ENCODE measurements at places on chromosomes 11 and 22.

GRCh38 chr11:108670451-108670850, 5.6 kb downstream of the DDX10 start:
- DNase-seq, result no peak

DNA sequence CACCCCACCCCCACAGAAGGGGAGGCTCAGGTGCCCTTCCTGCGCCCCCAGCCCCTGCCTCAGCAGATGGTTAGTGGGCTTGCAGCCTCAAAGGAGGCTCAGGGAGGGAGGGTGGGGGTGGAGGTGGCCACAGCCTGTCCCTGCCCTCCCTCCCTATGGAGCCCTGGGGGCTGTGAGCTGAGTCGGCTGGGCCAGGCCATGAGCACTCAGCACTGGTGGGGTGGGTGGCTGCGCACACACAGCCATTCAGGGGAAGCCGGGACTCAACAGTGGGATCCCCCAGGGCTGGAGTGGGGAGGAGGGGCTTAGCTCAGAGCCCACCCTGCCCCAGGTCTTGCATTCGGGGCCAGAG, 50.2 kb downstream of the FLRT1 start:
- DNase-seq, result no peak

GRCh38 chr22:47301820-47302475, 539.5 kb downstream of the TBC1D22A start:
- no peak for DNase-seq

DNA sequence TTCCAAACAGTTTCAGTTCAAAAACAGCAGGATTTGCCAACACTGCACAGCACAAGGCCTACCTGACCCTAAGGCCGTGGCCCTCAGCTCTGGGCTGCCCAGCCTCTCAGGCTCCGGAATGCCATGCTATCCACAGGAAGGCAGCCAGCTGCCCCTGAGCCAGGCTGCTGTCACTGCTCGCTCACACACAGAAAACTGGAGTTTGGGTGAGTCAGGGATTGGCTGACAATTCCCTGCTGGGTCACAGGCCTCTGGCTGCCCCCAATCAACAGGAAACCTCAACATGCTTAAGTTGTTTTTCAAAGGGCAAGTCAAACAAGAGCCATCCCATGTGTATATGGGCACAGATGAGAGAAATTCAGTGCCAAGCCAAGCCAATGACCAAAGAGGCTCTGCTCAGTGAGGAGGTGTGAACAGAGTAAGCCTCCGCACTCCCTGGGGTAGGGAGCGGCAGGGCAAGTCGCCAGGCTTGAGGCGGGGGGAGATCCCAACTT, 50.2 kb downstream of the RPL27A start:
- peak; percentile 78 for DNase-seq

DNA sequence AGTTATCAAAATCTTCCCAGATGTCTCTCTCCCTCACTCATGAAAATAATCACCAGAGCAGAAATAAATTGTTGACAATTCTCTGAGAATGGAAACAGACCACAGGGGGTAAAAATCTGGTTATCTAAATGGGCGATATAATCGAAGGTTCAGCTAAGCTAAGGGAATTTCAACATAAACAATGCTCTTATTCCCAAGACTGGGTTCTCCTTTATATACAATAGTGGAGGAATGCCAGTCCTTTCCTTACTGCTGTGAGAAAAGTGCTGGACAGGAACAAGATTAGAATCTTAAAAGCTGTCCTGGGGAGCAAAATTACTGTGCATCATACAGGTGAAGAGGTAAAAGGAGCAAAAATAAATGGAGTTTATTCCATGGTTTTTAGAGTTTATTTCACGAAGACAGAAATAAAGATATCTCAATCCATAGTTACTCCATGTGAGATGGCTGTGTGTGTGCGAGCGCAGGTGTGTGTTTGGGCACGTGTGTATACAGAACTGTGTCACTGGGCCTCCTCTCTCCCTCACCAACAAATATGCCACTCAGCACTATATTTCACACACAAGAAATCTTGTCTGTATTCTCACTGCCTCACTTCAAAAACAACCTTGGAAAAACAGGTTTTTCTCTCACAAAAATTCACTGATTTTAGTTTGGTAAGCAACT, 385.6 kb downstream of the DCDC1 start:
- no peak for DNase-seq

GRCh38 chr11:10725907-10726253, 25.2 kb upstream of the CTR9 start:
- no peak for DNase-seq

- DNase-seq, result peak; percentile 22
These were observed 1.4 kb downstream of the SIK2 start for GRCh38 chr11:111603611-111604130.

- DNase-seq, result no peak
These were observed 17.0 kb downstream of the CDKN1C start for GRCh38 chr11:2868506-2869133.

- DNase-seq, result no peak
These were observed 13.9 kb downstream of the SLC25A17 start for GRCh38 chr22:40805239-40805638.

GRCh38 chr11:17603056-17603825, 56.2 kb downstream of the OTOG start:
- DNase-seq, result no peak

DNA sequence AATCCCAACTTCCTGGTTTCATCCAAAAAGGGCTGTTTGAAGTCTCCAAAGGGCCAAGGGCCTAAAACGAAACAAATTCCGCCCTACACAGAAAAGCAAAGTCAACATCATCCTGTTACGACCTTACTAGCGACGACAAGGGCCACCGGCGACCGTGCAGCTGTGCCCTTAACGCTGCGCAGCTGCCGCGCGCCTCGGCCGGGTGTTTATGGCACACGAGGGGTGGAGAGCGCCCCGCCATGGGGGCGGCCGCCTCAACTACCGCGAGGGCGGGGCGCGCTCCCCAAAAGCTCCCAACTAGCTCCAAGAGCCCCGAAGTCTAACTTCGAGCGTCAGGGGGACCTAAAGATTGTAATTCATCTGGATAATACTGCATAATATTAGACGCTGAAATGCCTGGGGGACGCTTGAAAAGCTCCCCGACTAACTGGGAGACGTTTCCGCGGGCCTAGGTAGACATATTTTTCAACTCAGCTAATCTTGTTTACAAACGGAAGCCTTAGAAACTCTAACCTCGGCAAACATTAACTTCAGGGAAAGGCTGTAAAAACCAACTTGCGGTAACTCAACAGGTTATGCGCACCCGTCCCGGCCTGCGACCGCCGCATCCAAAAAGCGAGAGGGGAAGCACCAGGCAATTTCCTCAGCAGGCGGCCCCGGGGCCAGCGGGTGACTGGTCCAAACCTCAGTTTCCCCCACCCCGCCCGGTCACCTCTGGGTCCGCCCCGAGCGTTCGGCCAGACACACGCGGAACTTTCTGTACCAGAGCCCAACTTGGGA, 694 bp downstream of the TMEM123 start:
- peak; percentile 35 for DNase-seq

DNA sequence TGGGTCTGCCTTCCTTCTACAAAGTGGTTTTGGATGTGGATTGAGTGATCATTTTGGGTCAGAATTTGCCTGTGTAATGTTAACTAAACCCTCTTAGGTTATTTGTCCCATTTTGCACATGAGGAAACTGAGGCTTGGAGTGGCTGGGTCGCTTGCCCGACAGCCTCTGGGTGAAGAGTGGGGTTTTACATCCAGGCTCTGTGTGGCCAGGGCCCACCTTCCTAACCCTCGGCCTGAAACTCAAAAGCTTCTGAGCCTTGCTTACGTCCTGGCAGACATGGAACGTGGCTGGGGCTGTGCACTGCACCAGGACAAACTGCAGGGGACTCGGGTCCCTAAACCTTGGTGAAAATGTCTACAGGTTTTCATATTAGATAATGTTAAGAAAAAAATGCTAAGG, 542.4 kb downstream of the TBC1D22A start:
- DNase-seq, result no peak

DNA sequence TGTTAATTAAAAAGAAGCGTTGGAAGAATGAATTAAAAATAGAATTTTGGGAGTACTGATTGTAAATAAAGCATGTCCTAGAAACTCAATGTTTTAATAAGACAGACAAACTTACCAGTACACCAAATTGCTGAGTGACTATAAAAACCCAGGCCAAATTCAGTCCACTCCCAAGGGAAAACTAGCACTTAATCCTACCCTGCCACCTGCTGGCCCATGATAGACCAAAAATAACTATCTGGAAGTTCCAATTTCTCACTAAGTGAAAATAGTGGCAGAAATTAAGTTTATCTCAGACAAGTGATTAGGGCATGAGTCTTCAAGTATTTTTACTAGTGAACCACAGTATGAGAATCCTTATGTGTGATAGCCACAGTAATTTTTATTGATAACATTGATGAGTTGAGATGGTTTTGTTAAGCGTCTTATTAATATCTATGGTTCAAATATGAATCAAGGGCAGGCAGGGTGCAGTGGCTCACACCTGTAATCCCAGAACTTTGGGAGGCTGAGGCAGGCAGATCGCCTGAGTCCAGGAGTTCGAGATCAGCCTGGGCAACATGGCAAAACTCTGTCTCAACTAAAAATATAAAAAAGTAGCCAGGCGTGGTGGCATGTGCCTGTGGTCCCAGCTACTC, 9.8 kb upstream of the DDX10 start:
- peak; percentile 72 for DNase-seq

DNA sequence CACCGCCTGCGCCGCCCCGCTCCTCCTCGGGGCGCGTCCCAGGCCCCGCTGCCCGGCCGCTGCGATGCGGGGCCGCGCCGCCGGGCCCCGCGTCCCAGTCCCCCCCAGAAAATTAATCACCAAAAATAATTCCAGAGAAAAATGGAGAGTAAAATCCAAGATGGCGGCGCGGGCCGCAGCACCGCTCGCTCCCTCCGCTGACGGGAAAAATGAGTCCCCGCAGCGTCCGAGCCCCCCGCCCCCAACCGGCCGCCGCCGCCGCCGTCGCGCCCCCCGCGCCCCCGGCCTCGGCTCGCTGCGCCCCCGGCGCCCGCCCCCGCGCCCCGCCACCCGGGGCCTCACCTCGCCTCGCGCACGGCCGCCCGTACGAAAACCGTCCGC, at the start of gene KMT5B:
Gene KMT5B (minus strand): TSS at position 162 of the 381 bp plus-strand sequence. CDS start 23,220 bp downstream, outside the sequence.
- DNase-seq, result peak; percentile 68

- DNase-seq, result peak; percentile 86
These were observed 13.3 kb downstream of the ARHGAP1 start for GRCh38 chr11:46686886-46687795.

GRCh38 chr11:121723246-121723741, 270.5 kb upstream of the SORL1-AS1 start:
- DNase-seq, result peak; percentile 74

GRCh38 chr11:15920856-15921629, 435.3 kb downstream of the SOX6 start:
- DNase-seq, result peak; percentile 23

DNA sequence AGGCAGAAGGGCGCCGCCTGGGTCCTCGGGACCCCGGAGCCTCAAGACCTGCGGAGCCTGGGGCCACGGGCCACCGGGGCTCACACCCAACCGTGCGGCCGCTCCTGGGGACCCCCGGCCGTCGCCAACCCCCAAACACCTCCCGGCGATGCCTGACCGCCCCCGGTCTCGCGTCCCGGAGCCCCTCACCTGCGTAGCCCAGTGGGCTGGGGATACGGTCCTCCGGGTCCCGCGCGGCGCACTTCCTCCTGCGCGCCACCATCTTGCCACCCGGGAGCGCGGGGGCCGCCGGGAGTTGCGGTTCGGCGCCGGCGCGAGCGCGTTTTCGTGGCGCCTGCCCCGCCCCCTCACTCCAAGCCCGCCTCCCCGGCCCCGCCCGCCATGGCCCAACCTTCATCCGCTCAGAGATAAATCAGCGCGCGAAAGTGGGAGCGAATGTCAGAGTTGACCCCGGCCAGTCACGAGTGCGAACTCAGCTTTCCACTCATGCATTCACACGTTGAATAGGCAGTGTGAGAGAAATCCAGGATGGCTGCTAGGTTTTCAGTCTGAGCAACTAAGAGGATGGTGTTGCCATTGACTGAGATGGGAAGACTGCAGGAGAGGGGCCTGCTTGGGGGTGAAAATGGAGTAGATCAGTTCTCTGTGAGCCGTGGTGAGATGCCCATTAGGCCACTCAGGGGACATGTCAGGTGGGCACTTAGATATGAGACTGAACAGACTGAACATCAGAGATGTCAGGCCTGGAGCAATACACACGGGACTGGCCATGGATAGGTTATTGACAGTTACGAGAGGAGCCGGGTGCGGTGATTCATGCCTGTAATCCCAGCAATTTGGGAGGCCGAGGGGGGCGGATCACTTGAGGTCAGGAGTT, at the start of gene RRP7A:
Gene RRP7A (minus strand): TSS at position 272 of the 877 bp plus-strand sequence. CDS start 10 bp downstream, at position 262.
- peak; percentile 60 for DNase-seq

GRCh38 chr11:76626266-76626665, 44.3 kb downstream of the LRRC32 start:
- DNase-seq, result no peak

DNA sequence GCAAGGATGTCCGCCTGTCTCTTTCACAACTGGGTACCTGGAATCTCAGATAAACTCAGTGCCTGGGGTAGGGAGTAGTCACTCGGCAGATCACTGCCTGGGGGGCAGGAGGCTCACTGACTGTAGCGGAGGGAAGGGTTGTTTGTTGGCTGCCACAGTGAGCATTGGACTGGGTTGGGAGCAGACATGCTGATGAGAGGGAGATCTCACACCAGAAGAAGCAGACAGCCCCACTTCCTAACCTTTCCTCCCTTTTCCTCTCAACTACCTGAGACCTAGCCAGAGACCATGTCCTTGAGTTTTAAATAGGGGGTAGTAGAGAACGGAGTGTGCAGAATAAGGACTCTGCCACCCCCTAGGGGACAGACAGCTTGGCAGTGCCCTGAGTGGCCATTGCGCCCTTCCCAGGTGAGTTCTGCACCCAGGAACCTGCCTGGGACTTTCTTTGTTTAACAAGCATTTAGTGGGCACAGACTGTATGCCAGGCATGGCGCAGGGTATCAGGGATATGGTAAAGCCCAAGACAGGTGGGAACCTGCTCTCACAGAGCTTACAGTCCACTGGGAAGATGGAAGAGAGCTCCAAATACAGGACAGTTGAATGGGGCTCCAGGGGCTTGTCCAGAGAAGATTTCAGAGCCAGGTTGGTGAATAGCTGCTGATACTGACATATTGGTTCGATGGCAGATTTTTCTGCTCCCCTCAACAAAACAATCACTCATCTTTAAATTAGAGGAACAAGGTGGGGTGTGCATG, 115.7 kb upstream of the NNMT start:
- peak; percentile 45 for DNase-seq

- peak; percentile 6 for DNase-seq
These were observed 54.1 kb downstream of the PPFIA1 start for GRCh38 chr11:70324376-70325115.

- DNase-seq, result peak; percentile 28
These were observed 350.4 kb upstream of the B3GAT1 start for GRCh38 chr11:134762248-134763029.

DNA sequence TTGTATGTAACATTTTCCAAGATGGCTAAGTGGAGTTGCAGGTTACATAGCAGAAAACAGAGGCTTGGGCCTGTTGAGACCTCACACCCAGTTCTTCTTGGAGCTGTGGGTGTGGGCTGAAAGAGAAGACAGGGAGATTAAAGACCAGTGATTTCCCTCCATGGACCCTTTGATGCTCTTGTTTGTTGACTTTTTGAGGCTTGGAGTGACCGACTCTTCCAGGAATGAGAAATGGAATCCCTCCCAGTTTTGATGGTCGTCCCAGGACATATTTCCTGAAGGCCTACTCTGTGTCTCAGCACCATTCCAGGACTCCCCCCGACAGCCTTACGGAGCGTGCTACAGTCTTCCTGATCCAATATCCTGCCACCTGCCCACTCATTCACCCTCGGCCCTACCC, 96.9 kb downstream of the PTPRJ start:
- no peak for DNase-seq
